ENCODE measurements at places on chromosomes 2 and 18.

DNA sequence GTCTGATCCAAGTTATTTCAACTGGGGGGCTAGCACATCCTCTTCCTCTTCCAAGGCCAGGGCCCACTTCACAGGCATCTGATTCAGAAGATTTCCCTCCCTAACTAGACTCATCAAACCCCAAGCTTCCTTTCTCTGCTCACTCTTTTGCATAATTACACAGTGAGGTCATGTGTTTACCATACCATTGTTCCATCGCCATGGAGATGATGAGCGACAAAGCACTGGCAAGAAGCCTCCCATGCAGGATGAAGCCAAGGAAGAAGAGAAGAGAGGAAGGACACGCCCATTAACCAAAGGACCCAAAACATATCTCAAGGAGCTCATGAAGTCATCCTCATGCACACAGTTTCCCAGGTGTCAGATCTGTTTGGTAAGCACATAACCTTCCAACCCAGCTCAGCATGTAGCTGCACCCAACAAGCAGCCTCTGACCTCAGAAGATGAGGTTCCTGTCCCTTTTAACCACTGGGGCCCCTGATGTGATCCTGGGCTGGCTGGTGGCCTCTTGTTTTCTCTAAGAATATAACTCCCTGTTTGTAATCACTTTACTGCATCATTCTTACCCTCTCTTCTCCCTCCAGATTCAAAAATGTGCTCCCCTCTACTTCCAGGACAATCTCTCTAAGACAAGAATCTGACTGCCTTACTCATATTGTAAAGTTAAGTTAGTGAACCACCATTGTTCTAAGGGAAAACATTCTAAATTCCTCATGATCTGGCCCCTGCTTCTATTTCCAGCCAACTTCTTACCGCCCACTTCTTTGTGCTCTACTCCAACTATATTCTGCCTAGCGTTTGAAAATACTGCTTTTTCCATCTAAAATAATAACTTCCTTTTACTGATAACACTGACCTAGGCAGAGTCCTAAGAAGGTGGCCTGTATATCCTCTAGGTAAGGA is 190.1 kb downstream of the TTC32 start:
- DNase-seq = peak; percentile 36

- no peak for DNase-seq
These were observed 338.9 kb upstream of the SETBP1 start for GRCh38 chr18:44341759-44342158.

GRCh38 chr2:136356125-136357006 is 238.4 kb upstream of the CXCR4 start:
- DNase-seq = no peak

DNA sequence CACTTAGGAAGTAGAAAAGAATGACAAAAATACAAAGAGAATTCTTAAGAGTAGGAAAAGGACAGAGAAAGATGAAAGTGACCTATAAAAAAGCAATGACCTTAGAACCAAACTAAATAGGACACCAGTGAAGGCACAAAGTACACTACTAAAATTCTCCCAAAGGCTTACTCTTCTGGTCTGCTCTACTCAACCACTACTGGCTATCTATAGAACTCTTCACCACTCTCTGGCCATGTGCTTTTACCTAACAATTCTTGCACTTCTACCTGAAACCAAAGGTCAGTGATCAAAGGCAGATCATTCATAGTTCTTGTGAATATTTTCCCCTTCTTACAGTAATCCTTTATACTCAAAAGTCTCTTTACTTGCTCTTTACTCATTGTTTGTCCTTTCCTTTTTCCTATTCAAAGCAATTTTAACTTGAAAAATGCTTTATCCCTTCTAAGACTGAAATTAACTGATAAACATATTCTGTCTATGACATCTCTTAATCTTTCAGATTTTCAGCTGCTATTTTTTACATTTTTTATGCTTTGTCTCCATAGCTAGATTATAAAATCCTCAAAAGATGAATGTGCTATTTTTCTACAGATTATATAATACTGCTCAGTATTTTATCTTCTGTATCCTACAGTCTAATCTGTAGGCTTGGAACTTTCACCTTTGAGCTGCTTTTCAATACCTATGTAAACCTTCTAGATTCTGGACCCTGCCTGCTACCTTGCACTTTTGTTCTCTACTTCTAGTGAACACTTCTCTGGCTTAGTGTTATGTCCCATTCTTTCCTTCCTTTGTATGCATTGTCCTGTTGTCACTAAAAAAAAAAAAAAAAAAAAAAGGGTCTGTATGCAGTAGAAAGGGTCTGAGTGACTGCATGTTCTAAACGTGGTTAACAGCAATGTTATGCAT is 64.6 kb downstream of the NCKAP1 start:
- DNase-seq = no peak

DNA sequence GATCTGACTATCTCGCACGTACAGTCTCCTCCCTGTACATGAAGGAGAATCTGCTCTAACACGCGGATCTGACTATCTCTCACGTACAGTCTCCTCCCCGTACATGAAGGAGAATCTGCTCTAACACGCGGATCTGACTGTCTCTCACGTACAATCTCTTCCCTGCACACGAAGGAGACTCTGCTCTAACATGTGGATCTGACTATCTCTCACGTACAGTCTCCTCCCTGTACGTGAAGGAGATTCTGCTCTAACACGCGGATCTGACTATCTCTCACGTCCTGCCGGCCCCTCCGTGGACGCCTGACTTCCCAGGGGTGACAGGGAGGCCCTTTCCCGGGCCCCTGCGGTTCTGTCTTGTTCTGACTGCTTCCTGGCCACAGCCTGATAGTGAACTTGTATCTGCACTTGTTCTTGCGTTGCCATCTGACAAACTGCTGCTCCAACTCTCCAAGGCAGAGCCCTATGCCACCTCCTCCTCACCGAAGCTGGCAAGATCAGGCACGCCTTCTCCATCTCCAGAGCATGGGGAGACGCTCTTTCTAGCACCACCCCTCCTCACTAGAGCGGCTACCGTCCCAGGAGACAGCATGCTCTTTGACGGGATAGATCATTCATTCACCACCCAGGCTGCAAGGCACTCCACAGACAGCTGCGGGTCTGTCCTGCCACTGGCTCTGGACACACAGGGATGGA is 238.6 kb downstream of the TWIST2 start:
- DNase-seq = no peak

GRCh38 chr18:29041976-29042375 is 865.0 kb upstream of the CDH2 start:
- no peak for DNase-seq

GRCh38 chr2:144020047-144020446 is 499.9 kb downstream of the ZEB2 start:
- DNase-seq = no peak

DNA sequence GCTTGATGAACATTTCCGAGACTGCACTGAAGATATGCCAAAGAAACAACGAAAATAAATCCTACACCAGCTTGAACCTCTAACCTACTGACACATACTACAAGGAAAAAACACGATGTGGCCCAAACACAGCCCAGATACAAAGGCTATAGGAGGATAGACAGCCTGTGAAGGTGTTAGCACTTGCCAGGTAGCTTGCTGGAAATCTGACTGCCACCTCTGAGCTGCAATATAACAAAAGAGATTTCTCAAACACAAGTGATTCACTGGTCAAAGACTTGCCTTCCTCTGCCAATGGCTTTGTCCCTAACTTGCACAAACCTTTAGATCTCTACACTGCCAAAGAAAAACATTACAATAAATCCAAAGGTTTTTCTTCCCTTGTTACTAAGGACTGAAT is 21.1 kb downstream of the CFAP210 start:
- no peak for DNase-seq

DNA sequence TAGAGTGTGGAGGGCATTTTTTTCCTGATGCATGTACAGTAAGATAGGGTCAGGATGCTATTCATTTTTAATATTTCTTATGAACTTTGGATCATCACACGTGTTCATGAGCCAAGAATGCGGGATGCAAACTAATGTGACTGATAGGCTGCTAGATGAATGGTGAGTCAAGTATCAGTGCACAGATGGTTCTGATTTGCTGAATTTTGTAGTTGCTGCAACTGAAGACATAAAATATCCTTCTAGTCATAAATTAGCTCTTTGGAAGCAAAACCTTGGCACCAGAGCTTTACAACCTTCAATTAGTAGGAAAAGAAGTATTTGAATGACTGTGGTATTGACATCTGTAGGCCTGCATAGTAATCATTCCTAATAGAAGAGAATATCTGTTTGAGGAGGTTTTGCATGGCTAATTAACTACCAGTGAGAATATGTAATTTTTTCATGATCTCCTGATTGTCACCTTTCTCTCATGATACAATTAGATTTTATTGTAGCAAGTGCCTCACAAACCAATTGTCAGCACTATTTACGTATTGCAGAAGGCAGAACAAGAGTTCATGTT is 94.0 kb downstream of the VRK2 start:
- no peak for DNase-seq

- no peak for DNase-seq
These were observed 101.6 kb upstream of the ITPRID2 start for GRCh38 chr2:181789827-181790448.

GRCh38 chr2:54757500-54757899 is 34.0 kb downstream of the EML6 start:
- no peak for DNase-seq

DNA sequence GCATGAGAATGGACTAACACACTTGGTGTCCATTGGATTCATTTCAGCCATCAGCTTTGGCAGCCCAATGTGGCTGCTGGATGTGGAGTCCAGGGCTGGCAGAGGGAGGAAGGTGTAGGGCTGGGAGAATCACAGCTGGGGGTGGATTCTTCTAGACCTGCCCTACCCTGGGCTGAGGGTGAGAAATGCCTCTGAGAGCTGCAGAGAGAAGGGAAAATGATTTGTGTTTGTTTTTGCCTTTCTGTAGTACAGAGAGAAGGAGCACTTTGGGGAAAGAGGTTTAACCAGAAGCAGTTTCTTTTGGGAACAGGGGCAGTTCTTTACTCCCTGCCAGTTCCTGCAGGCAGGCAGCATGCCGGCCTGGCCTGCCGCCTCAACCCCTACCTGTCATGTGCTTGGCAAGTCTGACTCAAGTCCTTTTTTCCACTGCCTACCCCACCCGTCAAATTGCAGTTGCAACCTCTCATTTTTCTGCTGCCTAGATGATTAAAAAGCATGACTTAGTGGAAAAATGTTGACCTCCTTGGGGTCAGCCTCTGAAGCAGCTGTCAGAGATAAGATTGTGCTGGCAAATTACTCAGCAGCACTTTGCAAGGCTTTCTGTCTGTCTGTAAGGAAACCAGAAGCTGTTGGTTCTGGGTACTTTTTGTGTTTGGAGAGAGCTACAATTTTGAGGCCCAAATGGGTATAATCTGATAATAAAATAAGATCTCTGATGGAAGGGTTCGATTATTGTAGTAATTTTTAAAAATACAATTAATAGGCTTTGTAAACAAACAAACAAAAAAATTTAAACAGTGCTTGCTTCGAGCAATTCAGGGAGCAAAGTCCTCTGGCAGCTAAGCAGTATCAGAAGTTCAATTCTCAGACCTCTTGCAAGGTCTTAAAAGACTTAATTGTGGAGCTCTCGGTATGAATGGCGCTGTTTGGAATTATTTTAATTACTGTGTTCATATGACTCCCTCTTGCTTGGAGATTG is 21.7 kb downstream of the LBH start:
- no peak for DNase-seq

- DNase-seq = no peak
These were observed 75.7 kb downstream of the PIK3C3 start for GRCh38 chr18:42030586-42031182.

GRCh38 chr2:33241581-33241980 is 234.9 kb upstream of the RASGRP3 start:
- no peak for DNase-seq

- no peak for DNase-seq
These were observed 10.3 kb upstream of the CYBRD1 start for GRCh38 chr2:171512014-171512413.

DNA sequence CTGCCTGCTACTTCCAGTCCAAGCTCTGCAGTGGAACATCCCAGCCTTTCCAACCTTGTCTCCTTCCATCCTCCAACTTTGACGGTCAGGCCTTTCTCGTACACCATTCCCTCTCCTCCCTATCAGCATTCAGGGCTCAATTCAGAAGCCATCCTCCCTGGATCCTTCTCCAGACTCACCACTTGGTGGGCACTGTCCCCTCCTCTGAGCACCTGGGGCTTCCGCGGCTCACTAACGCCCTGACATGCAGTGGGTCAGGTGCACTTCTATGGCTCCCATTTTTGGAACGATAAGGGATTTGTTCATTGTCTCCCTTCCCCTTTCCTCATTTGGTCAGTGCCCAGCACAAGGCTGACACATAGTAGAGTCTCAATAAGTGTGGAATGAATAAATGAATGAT is 56.7 kb downstream of the TNS1 start:
- no peak for DNase-seq

DNA sequence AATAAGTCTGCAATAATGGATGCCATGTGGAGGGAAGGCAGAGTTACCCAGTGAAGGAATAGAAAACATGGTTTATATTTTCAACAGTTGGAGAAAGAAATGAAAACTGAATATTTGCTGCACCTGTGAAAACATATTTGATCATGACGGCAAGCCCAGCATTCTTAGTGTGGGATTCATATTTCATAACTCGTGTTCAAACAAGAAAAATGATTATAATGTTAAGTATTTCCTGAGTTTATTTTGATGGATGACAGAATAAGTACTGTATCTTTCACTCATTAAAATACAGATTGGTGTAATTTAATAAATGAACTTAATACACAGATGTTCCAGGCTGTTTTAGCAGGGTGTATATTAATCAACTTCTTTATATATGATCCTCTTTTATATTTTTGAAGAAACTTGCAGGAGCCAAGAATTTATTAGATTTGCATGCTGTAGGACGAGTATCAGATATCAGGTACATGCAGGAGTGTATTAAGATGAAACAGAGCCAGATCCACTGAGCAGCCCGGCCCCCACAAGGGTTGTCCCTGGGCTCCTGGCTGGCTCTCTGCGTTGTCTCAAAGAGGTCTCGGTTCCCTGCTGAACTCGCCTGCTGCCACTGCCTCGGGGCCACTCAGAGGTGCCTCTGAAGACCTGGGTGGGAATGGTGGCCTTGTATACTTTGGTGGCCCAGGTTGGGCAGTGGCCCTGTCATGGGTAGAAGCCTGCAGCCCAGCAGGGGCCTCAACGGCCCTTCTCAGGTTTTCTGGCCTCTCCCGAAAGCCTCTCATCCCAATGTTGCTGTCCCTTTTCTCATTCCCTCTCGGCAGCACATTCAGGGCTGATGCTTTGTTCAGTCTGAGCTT is 95.0 kb upstream of the LDAH start:
- DNase-seq = no peak

- no peak for DNase-seq
These were observed 199.2 kb downstream of the RAD51AP2 start for GRCh38 chr2:17319090-17319489.

- DNase-seq = no peak
These were observed 93.7 kb upstream of the ID2 start for GRCh38 chr2:8587920-8588830.

- no peak for DNase-seq
These were observed 6.3 kb upstream of the ID2 start for GRCh38 chr2:8675543-8675942.

DNA sequence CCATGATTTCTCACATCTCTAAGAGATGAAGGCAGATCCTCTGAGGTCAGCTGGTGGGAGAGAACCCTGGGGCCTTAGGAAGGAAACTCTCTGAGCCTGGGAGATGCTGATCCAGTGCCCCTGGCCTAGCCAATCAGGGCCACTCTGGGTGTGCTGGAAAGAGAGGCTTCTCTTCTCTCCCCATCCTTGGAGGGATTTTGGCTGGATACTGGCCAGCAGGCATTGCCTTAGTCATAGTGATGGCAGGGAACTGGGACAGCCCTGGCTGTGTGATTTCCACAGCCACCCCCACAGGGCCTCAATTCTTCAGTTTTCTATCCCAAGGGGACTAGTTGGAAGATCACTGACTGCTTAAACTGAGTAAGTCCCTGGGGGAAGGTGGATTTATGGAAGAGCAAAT is 26.6 kb upstream of the PLB1 start:
- no peak for DNase-seq

All from colonic mucosa (tissue), 4 donors.